NCI-H345 (cell line): ENCODE measurements at places on chromosomes 12 and 14.

DNA sequence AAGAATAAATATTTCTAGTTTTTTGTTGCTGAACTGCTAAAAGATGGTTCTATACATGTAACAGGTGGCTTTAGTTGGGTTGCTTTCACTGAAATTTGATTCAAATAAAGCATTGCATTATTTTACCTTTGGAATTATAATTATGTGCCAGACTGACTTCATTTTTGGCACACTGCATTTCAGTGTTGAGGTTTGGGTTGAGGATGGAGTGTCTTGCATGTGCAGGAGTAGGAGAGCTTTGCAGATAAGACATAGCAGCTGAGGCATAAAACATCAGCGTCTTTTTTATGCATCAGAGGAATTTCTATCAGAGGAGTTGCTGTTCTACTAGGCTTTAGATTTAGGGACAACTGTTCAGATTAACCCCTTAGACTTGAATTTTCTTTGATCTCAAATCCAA, 17.2 kb downstream of the SAMD4A start:
- no peak for DNase-seq

DNA sequence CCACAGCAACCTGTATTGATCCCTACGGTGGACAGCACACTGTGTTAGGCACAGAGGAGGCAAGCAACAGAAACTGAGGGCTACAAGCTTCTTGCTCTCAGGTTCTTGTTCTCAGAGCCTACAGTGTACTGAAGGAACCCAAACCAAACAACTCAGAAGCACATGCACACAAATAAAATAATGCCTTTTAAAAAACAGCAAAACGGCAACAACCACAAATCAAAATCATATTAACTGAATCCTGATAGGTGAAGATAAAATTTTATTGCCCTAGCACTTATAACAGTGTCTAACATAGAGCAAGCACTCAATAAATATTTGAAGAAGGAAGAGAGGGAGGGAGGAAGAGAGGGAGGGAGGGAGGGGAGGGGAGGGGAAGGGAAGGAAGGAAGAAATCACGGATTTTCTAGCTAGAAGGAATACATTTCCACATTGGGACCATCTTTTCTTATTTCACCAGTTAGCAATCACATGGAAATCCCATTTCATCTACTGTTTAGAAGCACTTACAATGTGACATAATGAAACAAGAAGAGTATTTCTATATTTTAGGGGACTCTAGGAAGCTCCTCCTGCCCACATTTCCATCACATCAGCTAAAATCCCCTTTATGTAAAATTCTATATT, 27.2 kb downstream of the DMAC2L start:
- no peak for DNase-seq

DNA sequence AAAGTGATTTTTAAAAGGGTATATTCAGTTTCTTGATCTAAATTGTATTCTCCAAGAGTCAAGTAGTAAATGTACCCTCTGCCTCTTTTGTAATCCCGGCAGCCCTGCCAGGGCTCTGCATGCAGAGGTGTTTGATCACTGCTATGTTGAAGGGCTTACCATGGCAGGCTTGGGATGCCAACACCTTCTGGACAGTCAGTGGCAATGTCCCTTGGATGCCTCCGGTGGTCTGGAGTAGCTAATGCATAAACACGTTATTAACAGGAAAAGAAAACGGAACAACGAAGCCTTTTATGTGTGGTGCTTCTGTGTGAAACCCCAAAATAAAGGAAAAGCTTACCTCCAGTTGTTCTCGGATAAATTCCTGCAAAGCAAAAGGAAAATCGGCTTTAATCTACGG, 19.9 kb downstream of the EIF2B2 start:
- DNase-seq = peak; percentile 8

GRCh38 chr12:125161712-125162022, 96.4 kb downstream of the AACS start:
- no peak for DNase-seq

DNA sequence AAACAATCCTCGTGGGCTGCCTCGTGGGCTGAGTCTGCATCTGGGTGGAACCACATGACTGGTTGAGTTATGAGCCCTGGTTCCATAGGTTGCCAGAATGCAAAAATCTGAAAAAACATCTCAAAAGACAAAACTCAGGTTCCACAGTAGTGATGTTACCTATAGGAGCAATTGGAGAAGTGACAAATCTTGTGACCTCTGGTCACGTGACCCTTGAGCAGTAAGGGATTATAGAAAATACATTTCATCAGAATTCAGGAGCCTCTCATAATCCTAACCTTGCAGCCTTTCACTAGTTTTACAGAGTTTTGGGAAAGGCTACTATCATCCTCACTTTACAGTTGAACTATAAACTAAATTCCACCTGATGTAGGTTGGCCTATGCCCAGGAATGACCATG, 12.5 kb upstream of the RNASE3 start:
- DNase-seq = no peak

DNA sequence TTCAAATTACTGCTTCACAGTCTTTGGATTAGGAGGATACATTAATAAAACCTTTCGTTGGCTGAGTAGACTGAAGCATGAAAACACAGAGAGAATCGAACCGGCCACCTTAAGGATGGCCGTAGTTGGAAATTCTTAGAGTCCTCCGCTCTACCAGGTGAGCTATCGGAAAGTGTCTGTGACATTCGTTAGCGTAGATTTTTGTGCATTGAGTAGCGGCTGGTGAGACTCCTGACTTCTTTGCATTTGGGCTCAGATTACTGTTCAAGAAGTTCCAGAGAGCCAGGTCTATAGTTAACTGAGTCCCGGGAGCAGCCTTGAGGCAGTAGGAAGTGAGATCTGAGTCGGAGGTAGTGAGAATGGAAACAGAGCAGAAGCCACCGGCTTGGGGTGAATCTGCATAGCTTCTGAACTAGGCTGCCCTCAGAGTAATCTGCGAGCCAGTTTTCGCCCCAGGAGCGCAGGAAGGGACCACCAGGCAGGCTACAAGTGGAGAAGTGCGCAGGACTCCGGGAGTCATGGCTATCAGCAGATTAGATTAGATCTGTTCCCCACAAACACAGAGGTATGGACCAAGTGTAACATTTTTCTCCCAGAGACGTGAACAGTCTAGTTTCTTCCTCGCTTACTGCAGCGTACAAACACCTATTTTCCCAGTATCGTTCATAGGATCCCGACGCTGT, 11.0 kb downstream of the OR6S1 start:
- DNase-seq = no peak

DNA sequence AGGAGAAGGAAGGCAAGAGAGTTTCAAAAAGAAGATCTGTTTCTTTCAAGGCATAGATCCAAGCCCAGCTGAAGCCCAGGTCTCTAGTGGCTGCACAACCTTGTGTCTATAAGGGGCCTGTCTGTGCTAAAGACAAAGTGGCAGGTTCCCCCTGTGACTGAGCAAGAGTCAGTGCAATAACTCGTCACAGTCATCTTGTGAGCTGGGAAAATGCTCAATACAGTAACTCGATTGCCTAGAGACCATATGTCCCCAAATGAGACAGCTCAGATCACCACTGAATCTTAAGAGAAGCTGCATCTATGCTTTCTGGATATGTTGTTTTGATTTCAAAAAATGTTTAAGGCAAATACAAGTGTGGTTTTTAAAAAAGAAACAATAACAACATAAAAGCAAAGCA, 24.2 kb downstream of the ST8SIA1 start:
- no peak for DNase-seq

DNA sequence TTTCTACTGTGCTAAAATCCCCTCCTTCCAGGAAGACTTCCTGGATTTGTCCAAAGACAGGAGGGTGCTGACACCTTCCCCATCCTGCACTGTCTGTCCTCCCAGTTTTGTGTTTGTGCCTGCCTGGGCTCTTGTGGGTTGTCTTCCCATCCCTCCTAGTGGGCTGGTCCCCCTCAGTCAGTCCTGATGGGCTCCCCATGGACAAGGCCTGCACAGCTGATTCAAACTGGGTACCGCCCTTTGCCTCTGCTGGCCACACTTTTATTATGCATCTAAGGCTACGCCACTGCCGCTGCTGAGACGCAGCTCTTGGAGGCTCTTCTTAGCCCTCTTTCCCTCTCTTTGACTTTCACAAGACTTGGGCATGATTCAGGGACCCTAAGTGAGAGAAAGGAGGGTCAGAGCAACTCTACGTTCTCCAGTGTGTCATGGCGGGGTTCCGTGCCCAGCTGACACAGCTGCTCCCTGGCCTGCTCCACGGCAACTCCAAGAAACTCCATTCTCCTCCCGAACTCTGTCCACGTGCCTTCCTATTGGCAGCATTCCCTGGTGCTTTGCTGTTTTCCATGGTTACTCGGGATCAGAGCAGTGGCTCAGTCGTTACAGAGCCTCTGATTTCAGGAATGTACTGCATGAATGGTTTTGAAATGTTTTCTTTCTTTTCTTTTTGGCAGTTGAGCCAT, 3.8 kb upstream of the KRT85 start:
- DNase-seq = no peak

DNA sequence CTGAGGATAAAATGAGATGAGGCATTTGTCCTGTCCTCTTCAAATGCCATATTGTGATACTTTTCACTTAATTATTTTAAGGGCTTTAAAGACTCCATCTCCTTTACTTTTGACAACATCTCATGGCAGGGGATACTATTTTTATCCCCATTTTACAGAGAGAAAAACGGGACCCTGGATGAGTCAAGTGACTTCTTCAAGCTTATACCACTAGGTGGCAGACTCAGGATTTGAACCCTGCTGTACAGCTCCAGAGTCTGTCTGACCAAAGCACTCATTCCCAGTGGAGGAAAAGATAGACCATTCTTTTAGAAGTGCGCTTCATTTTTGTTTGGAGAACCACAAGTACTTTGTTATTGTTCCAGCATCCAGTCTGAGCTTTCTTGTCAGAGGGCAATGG, 1.7 kb upstream of the SMOC1 start:
- DNase-seq = peak; percentile 66

DNA sequence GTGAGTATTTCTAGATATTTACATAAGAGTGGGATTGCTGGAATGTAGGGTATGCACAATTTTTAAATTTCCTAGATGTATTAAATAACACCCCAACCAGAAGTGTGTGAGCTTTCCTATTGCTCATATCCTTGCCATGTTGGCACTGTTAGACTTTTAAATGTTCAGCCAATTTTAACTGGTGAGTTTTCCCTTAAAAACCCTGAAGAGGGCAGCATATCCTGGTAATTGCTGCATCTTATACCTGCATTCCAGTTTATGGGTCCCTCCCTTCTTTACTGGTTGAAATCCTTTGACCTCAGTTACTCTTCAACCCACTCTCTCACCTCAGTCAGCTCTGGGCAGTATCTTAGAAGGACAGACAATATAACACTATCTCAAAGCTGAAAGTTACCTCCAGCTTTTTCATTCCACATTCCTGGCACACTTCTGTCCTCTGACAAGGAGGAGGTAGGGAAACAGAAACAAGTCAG, 270.6 kb downstream of the PAWR start:
- DNase-seq = no peak

DNA sequence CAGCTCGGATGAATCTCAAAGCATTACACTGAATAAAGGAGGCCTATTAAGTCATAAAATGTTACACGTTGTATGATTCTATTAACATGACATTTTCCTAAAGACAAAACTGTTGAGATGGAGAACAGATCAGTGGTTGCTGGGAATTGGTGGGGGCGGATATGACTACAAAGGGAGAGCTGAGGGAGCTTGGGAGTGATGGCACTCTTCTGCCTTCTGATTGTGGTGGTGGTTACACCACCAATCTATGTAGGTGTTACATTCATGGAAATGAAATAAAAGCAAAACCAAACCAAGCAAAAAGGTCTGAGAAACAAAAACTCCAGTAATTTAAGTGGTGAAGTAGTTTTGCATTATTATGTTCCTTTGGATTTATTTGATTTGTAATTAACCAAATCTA, 16.4 kb upstream of the EVL start:
- DNase-seq = no peak

- DNase-seq = no peak
Observed at GRCh38 chr12:45458854-45459807, 243.2 kb downstream of the ANO6 start.

GRCh38 chr14:89807892-89808291, 146.6 kb downstream of the EFCAB11 start:
- DNase-seq = no peak

DNA sequence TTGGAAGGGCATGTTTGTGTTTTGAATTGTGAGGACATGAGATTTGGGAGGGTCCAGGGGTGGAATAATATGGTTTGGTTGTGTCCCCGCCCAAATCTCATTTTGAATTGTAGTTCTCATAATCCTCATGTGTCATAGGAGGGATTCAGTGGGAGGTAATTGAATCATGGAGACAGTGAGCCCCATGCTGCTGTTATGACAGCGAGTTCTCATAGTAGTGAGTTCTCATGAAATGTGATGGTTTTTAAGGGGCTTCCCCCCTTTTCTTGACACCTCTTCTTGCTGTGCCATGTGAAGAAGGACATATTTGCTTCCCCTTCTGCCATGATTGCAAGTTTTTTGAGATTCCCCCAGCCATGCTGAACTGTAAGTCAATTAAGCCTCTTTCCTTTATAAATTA, 260.0 kb downstream of the DUSP6 start:
- no peak for DNase-seq

DNA sequence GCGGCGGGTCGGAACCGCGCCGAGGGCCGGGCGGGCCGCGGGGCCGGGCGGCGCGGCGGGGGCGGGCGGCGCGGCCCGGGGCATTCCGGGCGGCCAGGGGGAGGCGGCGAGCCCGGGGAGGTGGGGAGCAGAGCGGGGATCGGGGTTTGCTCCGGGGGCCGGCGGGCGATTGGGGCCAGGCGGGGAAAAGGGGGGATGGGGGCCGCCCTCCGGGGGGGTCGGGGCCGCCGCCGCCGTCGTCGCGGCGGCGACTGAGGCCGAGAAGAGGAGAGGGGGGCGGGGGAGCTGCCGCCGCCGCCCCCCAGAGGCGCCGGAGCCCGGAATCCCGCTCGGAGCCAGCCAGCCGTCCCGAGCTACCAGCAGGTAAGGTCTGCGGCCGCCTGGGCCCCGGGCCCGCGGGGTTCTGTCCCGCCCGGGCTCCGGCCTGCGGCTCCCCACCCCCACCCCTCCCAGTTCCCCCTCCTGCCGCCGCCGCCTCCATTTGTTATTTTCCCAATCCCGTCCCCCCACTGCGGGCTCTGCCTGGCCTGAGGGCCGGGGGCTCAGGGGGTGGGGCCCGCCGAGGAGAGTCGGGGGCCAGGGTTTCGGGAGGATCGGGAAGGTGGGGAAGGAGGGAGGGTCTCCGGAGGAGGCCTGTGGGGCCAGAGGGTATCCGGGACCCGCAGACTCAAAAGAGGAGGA, 403 bp downstream of the ATN1 start:
- no peak for DNase-seq

GRCh38 chr14:101109981-101110728, 206.6 kb upstream of the RTL1 start:
- peak; percentile 88 for DNase-seq

- no peak for DNase-seq
Observed at GRCh38 chr12:117047810-117048584, 51.2 kb downstream of the TESC start.

- no peak for DNase-seq
Observed at GRCh38 chr12:116137318-116137717, 140.2 kb downstream of the MED13L start.
